HepG2 (cell line): ENCODE measurements at places on chromosomes 3 and 15.

- DNase-seq, result no peak
Measured at GRCh38 chr3:68162644-68163043, 508.2 kb upstream of the SUCLG2 start.

- DNase-seq, result no peak
Measured at GRCh38 chr15:99052205-99052604, 44.6 kb upstream of the PGPEP1L start.

- no peak for DNase-seq
Measured at GRCh38 chr15:87576486-87577176, 679.9 kb downstream of the NTRK3 start.

DNA sequence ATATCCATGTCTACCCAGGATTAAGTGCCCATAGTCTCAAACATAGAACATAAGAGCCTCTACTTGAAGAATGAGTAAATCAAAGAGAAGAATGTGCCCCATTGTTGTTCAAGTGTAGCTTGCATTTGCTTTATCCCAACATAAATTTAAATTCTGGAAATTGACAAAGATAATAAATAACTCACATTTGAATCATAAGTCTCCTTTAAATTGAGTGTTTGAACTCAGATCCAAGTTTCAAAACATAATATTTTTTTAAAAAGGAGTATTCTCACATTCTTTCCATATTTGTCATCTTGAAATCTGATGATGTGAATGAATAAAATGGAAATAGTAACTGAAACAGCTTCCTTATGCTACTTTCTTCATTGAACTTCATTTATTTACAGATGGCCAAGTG is 135.2 kb downstream of the MECOM start:
- no peak for DNase-seq

DNA sequence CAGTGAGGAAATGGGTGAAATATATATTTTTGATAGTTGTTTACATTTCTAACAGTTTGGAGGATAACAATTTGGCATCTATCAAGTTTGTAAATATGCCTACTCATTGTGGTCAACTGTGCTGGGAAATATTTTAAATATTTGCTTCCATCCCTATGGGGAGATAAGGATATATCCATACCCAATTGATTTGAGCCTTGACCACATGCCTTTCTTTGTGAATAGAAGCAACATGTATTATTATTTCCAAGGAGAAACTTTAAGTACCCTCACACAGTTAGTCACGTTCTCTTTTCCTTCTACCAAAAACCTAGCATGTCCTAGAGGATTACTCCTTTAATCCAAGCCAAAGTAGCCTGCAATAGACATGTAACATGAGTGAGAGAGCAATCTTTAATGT is 245.4 kb upstream of the CBLB start:
- no peak for DNase-seq

GRCh38 chr15:100255644-100256043 is 86.1 kb downstream of the ADAMTS17 start:
- DNase-seq, result no peak

DNA sequence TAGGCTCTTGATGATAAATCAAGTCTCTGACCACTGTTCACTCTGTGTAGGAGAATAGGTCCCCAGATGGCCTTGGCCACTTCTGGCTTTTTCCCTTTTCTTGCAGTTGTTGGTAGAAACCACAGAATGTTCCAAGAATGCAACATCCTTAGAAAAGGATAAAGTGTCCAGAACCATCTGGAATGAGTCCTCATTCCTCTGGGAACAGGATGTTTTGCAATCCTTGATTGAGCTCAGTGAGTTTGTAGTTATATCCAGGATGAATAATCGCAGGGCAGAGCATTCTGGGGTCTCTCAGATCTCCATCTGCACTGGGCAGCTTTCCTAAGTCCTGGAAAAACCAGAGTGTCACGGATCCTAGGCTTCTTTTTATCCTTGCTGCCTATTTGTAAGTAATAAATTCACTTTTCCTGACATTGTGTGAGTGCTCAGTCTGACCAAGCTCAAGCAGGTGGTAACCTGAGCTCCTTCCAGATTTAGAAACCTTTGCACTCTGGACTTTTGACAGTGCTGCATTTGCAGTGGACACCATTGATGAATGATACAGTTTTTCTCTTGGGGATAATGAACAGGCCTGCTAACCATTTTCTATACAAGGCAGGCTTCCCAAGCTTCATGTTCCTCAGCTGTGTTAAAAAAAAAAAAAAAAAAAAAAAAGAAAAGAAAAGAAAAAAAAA is 1028.6 kb downstream of the OTOL1 start:
- DNase-seq, result no peak

GRCh38 chr3:159263750-159264553 is 462.1 kb downstream of the MFSD1 start:
- DNase-seq, result peak; percentile 22

- DNase-seq, result no peak
Measured at GRCh38 chr15:85501574-85501973, 121.2 kb downstream of the AKAP13 start.

DNA sequence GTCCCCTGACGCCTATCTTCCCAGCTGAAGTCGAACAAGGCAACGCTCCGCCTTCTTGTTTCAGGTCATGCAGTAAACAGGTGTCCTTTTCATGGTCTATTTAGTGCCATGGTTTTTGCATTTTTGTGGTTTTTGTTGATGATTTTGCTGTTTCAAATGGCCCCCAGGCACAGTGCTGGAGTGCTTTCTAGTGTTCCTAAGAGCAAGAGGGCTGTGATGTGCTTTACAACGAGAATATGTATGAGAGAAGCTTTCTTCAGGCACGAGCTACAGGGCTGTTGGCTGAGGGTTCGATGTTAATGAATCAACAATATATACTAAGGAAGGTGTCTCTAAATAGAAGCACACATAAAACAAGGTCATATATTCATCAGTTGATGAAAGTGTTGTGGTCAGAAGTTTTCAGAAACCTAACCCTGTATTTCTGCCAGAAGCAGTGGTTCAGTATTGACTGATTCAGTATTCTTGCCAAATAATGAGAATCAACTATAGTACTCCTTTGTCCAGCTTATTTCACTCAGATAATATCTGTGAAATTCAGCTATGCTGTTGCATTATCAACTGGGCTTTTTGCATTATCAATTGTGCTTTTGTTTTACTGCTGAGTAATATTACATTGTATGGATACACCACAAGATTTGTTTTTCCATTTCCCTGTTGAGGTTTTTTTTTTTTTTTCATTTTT is 18.5 kb downstream of the LIMD1 start:
- no peak for DNase-seq

DNA sequence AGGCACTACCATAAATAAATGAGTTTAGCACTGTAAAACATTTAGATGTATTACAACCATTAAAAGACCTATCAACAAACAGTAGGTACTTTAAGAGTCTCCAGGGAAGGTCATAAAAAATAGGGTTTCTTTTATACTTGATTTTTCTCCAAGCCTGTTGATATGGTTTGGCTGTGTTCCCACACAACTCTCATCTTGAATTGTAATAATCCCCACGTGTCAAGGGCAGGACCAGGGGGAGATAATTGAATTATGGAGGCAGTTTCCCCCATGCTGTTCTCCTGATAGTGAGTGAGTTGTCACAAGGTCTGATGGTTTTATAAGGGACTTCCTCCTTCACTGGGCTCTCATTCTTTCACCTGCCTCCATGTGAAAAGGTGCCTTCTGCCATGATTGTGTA is 468.9 kb upstream of the UBE2E2 start:
- DNase-seq, result no peak

GRCh38 chr3:114447950-114448479 is 154.2 kb downstream of the TIGIT start:
- DNase-seq, result no peak

DNA sequence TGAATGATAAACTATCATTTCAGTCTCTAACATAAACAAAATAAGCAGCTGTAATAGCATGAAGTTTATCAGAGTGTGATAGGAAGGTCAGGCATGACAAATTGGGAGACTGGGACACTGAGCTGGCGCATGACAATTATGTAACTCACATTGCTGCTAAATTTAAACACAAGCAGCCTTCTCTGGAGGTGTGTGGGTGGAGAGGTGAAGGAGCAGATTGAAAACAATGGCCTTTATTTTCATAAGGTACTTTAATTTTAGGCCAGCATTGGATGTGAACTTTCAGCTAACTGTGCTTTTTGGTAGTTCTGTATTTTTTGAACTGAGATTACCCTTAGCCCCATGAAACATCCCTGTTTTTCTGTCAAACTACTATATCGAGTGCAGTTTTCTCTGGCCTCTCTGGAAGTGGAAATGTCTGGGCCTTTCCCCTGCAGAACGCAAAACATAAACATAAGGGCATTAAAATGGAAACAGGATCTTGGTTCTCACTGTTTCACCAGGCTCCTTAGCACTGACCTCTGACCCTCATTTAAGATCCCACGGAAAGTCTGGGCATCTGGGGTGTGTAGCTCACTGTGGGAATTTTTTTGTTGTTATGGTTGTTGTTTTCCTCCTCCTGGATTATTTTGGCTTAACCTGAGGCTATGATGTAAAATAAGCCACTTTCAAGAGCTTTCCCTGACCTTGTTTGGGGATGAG is 160.1 kb upstream of the DPH6 start:
- no peak for DNase-seq
